Cardiac muscle cell (in vitro differentiated cells and primary cell): ENCODE measurements at places on chromosomes 5 and 9. TPM values are rescaled to one million over a fixed set of nuclear protein-coding genes. Genes with fewer than 3 reads are reported as not detected.

- no peak for DNase-seq
- H3K4me3 ChIP-seq = no peak overlapping the region
- H3K27ac ChIP-seq = no peak overlapping the region
Observed at GRCh38 chr5:35736280-35736679, 118.6 kb downstream of the SPEF2 start.

- DNase-seq = no peak
- no peak overlapping the region for H3K4me3 ChIP-seq
- H3K36me3 ChIP-seq = no peaks in the 10 kb centered on the region
Observed at GRCh38 chr5:42721484-42721883, 35.1 kb upstream of the CCDC152 start.

GRCh38 chr9:8684978-8685708 is 885.6 kb upstream of the DMAC1 start:
- no peak overlapping the region for H3K4me3 ChIP-seq
- H3K27me3 ChIP-seq = no peaks in the 10 kb centered on the region
- H3K36me3 ChIP-seq = no peaks in the 10 kb centered on the region
- DNase-seq = peak; percentile 31
- peaks cover 14% of the 10 kb centered on the region for H3K4me1 ChIP-seq

DNA sequence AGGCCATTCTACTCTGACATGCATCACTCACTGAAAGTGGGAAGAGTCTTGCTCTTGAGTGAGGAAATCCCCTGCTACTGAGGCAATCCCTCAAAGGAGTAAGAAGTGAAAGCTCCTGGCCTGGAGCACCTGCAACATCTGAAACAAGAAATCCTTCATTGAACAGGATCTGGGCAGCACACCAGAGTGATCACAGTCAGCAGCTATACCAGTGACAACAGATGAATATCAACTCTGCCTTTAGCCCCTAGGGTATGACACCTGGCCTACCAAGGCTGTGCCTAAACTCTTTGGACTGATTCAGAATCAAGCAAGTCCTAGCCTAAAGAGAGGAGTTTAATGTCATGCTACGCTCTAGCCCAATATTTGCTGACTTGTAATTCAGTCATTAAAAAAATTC is 156.2 kb upstream of the CCDC152 start:
- H3K4me3 ChIP-seq = no peak overlapping the region
- H3K4me1 ChIP-seq = peaks cover 39% of the 10 kb centered on the region
- DNase-seq = no peak
- no peaks in the 10 kb centered on the region for H3K36me3 ChIP-seq
- H3K27ac ChIP-seq = no peak overlapping the region

DNA sequence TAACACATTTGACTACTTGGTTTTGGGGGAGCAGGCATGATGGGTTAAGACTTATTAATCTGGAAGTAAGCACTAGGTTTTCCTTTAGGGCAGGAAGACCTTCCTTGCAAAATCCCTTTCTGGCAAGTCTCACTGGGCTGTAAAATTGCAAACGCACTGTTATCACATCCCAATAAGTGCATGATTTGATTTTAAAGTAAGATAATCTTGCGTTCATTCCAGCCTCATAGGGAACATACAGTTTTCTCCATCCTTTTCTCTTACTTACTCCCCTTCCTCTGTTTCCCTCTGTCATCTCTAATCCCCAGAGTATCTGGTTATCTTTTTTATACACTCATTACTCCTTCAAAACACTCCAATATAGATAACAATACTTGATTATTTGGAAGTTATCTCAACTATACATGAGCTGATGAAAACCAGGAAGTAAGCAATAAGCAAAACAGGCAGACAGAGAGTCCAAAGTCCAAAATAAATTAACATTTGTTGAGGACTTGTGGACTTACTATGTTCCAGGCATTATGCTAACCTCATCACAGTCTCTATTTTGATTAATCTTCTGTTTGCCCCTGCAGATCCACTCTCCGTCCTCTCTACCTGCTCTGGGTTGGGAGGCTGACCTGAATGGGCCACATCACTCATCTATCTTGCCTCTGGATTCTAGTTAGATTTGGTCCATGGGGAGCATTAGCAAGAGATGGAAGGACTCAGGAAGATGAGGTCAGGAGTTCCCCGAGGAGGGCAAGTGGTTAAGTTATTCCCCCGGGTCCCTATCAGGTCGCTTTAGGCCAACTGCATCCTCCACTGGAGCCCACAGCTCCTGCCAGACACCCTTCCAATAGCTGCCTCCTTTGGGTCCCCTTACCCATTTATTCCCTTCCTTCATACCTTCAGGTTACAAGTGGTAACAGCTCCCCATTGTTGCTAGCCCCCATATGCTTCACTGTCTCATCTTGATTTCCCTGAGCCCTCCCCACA is 60.2 kb downstream of the SLC22A5 start:
- no peaks in the 10 kb centered on the region for H3K27me3 ChIP-seq
- peaks cover 12% of the 10 kb centered on the region for H3K4me1 ChIP-seq
- DNase-seq = no peak

DNA sequence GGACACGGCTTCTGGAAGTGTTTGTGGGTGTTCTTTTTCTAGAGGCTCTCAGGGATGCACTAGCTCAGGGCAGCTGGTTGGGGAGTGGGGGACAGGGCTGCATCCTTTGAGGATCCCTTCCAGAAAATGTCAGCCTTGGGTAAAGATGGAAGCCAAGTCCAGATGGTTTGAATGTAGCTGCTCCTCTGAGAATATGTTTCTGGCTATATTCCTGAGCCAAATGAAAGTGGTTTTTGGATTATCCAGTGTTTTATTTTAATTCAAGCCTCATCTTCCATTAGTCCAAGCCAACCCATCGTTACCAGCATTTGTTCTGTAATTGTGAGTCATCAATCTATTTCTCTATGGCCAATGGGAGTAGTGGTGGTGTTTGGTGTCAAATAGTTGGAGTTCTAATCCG is 70.4 kb downstream of the SPRY4 start:
- DNase-seq = no peak
- no peaks in the 10 kb centered on the region for H3K4me1 ChIP-seq
- H3K27ac ChIP-seq = no peak overlapping the region
- H3K36me3 ChIP-seq = no peaks in the 10 kb centered on the region
- H3K27me3 ChIP-seq = no peaks in the 10 kb centered on the region

DNA sequence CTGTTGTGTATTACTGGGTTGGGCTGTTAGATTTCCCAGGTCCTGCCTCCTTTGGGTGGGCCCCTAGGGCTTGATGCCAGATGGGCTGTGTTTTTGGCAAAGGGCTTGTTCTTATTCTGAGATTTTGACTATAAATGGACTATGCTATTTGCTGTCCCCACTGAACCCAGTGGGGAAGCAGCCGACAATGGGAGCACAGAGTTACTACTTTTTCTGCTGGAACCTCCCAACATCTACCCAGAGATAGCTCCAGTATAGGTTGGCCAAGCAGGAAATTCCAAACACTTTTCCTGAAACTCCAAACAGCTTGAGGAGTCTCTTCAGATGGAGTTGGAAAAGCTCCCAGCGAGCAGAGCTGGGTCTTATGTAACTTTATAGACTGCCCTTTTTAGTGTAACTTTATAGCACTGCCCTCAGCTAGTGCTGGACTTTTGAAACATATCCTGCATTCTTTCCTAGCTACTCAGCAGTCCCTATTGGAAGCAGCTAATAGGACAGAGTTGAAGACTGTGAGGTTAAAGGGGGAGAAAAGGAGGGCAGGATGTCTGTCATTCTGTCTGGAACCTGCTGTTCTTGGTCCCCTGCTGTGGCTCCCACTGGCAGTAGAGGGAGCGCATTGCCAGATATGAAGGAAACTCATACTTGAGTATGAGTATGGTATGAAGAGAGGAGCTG is 21.0 kb downstream of the RUSC2 start:
- H3K27ac ChIP-seq = peak overlapping the region; percentile 1
- no peaks in the 10 kb centered on the region for H3K27me3 ChIP-seq
- H3K4me1 ChIP-seq = no peaks in the 10 kb centered on the region
- H3K4me3 ChIP-seq = no peak overlapping the region
- H3K36me3 ChIP-seq = no peaks in the 10 kb centered on the region

- peaks cover 4% of the 10 kb centered on the region for H3K4me1 ChIP-seq
- DNase-seq = no peak
- H3K27ac ChIP-seq = no peak overlapping the region
- no peak overlapping the region for H3K4me3 ChIP-seq
Observed at GRCh38 chr9:105676351-105676923, 14.2 kb downstream of the TAL2 start.

DNA sequence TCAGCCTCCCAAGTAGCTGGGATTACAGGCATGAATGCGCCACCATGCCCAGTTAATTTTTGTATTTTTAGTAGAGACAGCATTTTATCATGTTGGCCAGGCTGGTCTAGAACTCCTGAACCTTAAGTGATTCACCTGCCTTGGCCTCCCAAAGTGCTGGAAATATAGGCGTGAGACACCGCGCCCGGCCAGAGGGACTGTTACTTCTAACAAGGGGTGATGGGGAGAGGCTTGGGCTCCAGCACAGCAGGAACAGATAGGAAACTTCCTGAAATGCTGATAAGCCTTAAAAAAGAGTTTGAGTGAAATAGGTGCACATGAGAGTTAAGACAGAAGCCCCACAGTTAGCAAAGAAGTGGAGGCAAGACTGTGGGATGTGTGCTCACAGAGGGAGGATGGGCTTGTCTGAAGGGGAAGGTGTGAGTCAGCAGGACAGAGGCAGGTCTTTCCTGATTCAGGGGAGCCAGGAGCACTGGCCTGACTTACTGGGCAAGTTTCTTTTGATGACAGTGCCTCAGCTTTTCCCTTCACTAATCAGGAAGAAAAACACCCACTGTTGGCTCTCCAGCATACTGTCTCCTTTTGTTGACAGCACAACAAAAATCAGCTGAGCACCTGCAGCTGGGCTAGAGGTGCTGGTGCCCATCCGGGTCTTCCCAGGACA is 68.4 kb downstream of the RAD23B start:
- no peak overlapping the region for H3K4me3 ChIP-seq
- no peaks in the 10 kb centered on the region for H3K27me3 ChIP-seq
- H3K36me3 ChIP-seq = no peaks in the 10 kb centered on the region

DNA sequence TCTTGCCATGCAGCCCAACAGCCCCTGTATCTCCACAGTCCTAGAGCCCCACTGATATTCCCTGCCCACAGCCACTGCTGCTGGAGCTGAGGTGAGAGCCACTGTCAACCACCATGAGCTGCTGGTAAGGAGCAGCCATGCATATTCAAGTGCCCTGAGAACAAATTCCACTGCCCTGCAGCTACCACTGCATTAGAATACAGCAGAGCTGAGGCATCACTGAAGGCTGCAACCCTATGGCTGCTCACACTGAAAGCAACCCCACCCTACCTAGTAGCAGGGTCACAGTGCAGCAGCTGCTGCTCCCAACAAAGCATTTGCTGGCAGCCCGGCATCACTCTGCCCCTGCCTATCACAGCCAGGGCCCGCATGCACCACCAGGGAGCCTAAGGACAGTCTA is 68.6 kb downstream of the SKIC3 start:
- no peaks in the 10 kb centered on the region for H3K4me1 ChIP-seq
- no peaks in the 10 kb centered on the region for H3K27me3 ChIP-seq
- no peak for DNase-seq
- no peak overlapping the region for H3K27ac ChIP-seq
- peaks cover 39% of the 10 kb centered on the region for H3K36me3 ChIP-seq

DNA sequence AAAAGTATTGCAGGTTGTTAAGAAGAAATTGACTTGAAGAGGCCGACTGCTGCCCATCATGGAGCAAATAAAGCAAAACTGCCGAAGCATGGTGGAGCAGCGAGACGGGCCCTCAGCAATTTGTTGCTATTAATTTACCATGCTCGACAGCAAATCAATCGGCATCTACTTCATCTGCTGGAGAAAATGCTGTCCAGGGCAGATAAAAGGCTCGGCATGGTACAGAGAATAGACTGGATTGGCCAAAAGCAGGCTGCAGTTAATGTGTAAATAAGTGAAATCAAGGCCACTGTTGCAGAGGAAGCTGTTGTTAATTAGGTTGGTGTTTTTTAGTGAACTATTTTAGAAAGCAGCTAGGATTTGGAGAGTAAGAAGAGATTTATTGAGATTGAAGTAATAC is 8.3 kb downstream of the TLE4 start:
- peaks cover 26% of the 10 kb centered on the region for H3K4me1 ChIP-seq
- no peaks in the 10 kb centered on the region for H3K36me3 ChIP-seq
- no peak for DNase-seq

- no peaks in the 10 kb centered on the region for H3K4me1 ChIP-seq
- DNase-seq = no peak
- no peaks in the 10 kb centered on the region for H3K27me3 ChIP-seq
- H3K27ac ChIP-seq = no peak overlapping the region
- H3K36me3 ChIP-seq = peaks cover 50% of the 10 kb centered on the region
Observed at GRCh38 chr5:179596421-179596820, 27.1 kb downstream of the HNRNPH1 start.

- H3K36me3 ChIP-seq = peaks cover 43% of the 10 kb centered on the region
- no peak overlapping the region for H3K27ac ChIP-seq
- no peak overlapping the region for H3K4me3 ChIP-seq
- DNase-seq = no peak
Observed at GRCh38 chr9:135810806-135811575, 96.4 kb downstream of the CAMSAP1 start.

DNA sequence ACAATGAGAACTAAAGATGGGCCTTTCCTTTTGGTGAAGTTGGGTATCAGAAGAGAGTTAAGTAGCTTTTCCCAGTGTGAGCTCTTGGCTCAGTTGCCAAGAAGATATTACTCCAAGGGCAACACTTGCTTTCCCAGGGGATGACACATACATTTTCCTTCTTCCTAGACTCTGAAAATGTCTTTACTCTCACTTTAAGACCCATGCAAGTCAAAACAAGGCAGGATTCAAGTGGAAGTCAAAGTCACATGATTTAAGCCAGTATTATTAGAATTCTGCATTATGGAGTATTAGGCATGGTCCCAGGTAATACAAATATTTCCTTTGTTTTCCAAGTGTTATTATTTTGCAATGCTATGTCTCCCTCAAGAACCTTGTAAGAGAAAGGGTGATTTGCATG is 175.1 kb downstream of the PPP2R2B start:
- no peaks in the 10 kb centered on the region for H3K27me3 ChIP-seq
- peaks cover 35% of the 10 kb centered on the region for H3K4me1 ChIP-seq
- H3K4me3 ChIP-seq = no peak overlapping the region
- H3K36me3 ChIP-seq = no peaks in the 10 kb centered on the region
- H3K27ac ChIP-seq = no peak overlapping the region

BARHL1 gene
- not detected in 2 replicates for polyA plus RNA-seq

FRRS1L gene
- polyA plus RNA-seq = 0.38 and 0.65 TPM in 2 replicates

VPS13A gene
- polyA plus RNA-seq = 10.7 and 16.5 TPM in 2 replicates

CSF1R gene
- polyA plus RNA-seq = 0.48 and 0.50 TPM in 2 replicates

CKMT2 gene
- 25.8 and 62.6 TPM in 2 replicates for polyA plus RNA-seq

FAM219A gene
- polyA plus RNA-seq = 13.8 and 15.0 TPM in 2 replicates

TUSC1 gene
- 27.3 and 30.5 TPM in 2 replicates for polyA plus RNA-seq

CDC20B gene
- polyA plus RNA-seq = 0.39 and 0.89 TPM in 2 replicates

OR1Q1 gene
- not detected in 2 replicates for polyA plus RNA-seq
